ENCODE measurements at places on chromosomes 4 and X. TPM values are rescaled to one million over a fixed set of nuclear protein-coding genes. Genes with fewer than 3 reads are reported as not detected.

Gene STK26
- 2.8 TPM for total RNA-seq

Gene OR13H1
- total RNA-seq: not detected

Gene PDCL2
- total RNA-seq: not detected

Gene PSAPL1
- total RNA-seq: not detected

Gene NAP1L2
- total RNA-seq: 3.6 TPM

Gene ADGRL3
- total RNA-seq: 0.26 TPM

Gene RIPPLY1
- not detected for total RNA-seq

Gene BMX
- total RNA-seq: not detected

Gene VEGFC
- total RNA-seq: 67.2 TPM

Gene MBNL3
- 2.8 TPM for total RNA-seq

Gene AMBN
- not detected for total RNA-seq

Gene GPR50
- not detected for total RNA-seq

Gene ZXDA
- 7.4 TPM for total RNA-seq

Gene XAGE1A
- total RNA-seq: not detected

Gene TAF9B
- total RNA-seq: 29.1 TPM

Gene PDE5A
- 832 TPM for total RNA-seq

Gene HTRA3
- total RNA-seq: 2.6 TPM

Gene CXCL8
- 1.3 TPM for total RNA-seq

Gene CC2D2A
- total RNA-seq: 26.5 TPM

Data from fibroblast of lung (primary cell).